ENCODE measurements at places on chromosomes 4 and X. TPM values are rescaled to one million over a fixed set of nuclear protein-coding genes. Genes with fewer than 3 reads are reported as not detected.

- no peak for DNase-seq
These were observed 461.9 kb downstream of the SPRY1 start for GRCh38 chr4:123858465-123858864.

DNA sequence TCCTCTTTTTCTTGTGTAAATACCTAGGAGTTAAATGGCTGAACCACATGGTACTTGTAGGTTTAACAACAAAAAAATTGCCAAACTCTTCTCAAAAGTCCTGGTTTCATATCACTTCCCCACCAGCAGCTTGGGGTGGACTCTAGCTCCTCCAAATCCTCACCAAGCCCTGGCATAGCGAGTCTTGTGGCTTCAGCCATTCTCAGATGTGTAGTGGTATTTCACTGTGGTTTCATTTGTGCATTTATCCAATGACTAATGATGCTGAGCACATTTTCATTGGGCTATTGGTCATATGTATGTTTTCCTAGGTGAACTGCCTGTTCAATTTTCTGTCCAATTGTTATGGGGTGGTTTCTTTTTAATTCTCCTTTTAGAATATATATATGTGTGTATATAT lies 249.3 kb downstream of the NLGN4X start:
- no peak for DNase-seq

DNA sequence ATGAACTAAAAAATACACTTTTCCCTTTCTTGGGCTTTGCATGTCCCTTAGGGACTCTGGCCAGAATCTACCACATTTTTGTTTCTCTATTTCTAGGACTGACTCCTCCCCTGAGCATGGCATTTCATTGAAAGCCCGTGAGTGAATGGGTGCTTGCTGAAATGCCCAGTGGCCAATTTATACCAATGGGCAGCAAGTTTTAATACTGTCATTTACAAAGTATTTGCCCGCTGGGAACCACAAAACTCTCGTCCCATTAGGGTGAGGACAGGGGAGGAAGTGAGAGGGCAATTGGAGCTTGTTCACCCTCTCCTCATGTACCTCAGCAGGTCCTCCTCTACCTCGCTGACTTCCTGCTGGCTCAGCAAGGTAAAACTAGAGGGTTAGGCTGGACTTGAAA lies 1.1 kb downstream of the SRPX2 start:
- DNase-seq = no peak

Gene RPL36A
- 1,206 TPM for total RNA-seq

Gene CSAG2
- not detected for total RNA-seq

- DNase-seq = no peak
These were observed 603.7 kb downstream of the GRXCR1 start for GRCh38 chr4:43496188-43496587.

Gene ZIC3
- total RNA-seq = not detected

Gene ARX
- total RNA-seq = not detected

GRCh38 chrX:129719931-129720530 lies 18.7 kb upstream of the XPNPEP2 start:
- DNase-seq = no peak

DNA sequence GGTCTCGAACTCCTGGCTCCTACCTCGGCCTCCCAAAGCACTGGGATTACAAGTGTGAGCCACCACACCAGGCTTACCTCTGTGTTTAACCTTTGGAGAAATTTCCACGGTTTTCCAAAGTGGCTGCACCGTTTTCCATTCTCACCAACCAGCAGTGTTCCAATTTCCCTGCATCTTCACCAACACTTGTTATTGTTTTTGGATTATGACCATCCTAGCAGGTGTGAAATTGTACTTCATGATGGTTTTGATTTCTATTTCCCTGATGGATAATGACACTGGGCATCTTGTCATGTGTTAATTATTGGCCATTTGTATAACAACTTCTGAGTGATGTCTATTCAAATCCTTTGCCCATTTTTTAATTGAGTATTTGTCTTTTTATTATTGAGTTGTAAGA lies 2.7 kb upstream of the MAP3K15 start:
- no peak for DNase-seq

DNA sequence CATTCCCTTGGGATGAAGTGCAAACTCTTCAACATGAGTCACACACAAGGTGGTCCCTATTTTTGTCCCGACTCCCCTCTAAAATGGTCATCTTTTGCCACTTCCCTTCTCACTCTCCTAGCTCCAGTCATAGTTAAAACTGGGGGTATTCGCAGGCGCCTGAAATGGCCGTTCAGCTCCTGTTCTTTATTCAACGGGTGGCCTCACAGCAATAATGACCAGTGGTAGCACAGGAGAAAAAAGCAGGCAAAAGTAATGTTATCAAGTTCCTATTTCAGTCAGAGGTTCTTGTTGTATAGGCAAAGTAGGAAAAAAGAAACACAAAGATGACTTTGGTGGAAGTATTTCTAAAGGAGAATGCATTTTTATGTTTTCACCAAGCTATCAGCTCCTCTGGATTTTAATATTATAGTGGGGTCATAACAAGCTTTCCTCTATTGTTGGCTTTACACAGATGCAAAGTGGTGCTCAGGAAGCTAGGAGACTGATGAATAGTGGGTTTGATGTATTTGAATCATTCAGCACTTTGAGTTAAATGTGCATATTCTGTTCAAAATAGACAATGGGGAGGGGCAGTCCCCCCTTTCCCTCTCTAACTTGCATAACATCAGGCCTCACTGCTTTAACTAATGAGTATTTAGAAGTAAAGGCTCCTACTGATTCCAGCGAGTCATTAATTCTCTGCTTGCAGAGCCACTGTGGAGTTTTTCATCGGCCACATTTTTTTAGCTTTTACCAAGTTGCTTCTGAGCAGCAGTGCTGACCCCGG lies 171.2 kb upstream of the NDP start:
- DNase-seq = no peak

Gene SERTM2
- total RNA-seq = not detected

Gene CSAG3
- not detected for total RNA-seq

GRCh38 chrX:15499976-15500375 lies 631 bp upstream of the BMX start:
- DNase-seq = no peak

Gene NOCT
- total RNA-seq = 13.4 TPM
